ENCODE measurements at places on chromosomes 12 and 14.

- no peak for DNase-seq
Observed at GRCh38 chr12:6312529-6313325, 2.2 kb downstream of the PLEKHG6 start.

- DNase-seq = no peak
Observed at GRCh38 chr14:33110737-33111443, 172.2 kb downstream of the NPAS3 start.

DNA sequence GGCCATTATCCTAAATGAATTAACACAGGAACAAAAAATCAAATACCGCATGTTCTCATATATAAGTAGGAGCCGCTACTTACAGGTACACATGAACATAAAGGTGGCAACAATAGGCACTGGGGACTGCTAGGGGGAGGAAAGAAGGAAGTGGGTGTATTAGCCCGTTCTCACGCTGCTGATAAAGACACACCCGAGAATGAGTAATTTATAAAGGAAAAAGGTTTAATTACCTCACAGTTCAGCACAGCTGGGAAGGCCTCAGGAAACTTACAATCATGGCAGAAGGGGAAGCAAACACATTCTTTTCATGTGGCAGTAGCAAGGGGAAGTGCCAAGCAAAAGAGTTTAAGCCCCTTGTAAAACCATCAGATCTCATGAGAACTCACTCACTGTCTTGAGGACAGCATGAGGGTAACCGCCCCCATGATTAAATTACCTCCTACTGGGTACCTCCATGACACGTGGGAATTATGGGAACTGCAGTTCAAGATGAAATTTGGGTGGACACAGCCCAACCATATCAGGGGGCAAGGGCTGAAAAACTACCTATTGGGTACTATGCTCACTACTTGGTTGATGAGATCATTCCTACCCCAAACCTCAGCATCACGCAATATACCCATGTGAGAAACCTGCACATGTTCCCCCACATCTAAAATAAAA is 16.4 kb upstream of the MIA2 start:
- DNase-seq = no peak

GRCh38 chr12:87120440-87120839 is 864.2 kb upstream of the MGAT4C start:
- DNase-seq = no peak

DNA sequence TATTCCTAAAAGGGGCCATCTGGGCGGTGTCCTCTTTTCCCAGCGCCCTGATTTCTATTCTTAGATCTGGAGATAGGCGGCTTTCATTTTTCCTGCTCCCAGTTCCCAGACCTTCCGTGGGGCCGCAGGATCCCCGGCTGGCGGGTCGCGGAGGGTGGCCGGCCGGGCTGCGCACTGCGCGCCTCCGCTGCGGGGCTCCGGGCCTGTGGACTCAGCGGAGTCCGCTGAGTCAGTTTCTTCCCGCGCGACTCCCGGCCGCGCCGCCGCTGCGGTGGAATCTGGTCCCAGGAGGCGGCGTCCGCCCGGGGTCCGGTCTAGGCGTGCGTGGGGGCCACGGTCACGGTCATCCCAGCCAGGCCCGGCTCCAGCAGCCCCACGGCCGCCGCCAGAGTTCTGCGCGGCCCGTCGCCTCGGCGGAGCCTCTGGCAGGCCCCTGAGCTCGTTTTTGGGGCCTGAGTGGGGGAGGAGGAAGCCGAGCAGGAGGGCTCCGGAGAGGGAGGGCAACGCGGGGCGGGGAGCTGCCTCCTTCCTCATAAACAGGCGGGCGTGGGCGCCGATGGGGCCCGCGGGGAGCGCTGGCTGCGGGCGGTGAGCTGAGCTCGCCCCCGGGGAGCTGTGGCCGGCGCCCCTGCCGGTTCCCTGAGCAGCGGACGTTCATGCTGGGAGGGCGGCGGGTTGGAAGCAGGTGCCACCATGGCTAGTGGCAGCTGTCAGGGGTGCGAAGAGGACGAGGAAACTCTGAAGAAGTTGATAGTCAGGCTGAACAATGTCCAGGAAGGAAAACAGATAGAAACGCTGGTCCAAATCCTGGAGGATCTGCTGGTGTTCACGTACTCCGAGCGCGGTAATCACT is at the start of gene LRRK2:
LRRK2 (plus strand) TSS at position 559 of the 853 bp plus-strand sequence; CDS start at position 694, 135 bp downstream.
- peak; percentile 62 for DNase-seq

DNA sequence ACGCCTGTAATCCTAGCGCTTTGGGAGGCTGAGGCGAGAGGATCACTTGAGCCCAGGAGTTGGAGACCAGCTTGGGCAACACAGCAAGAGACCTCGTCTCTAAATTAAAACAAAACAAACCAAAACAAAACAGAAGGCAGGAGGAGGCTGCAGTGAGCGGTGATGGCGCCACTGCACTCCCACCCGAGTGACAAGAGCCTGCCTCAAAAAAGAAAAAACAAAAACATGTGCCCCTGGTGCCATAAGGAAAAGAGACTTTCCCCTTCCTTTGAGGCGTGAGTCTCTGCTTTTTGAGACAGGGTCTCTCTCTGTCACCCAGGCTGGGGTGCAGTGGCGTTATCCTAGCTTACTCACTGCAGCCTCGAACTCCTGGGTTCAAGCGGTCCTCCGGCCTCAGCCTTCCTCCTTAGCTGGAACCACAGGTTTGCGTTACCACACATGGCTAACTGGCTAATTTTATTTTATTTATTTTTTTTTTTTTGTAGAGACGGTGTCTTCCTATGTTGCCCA is 9.0 kb upstream of the EAPP start:
- DNase-seq = no peak

- DNase-seq = no peak
Observed at GRCh38 chr12:7612851-7613250, 52.9 kb downstream of the APOBEC1 start.

DNA sequence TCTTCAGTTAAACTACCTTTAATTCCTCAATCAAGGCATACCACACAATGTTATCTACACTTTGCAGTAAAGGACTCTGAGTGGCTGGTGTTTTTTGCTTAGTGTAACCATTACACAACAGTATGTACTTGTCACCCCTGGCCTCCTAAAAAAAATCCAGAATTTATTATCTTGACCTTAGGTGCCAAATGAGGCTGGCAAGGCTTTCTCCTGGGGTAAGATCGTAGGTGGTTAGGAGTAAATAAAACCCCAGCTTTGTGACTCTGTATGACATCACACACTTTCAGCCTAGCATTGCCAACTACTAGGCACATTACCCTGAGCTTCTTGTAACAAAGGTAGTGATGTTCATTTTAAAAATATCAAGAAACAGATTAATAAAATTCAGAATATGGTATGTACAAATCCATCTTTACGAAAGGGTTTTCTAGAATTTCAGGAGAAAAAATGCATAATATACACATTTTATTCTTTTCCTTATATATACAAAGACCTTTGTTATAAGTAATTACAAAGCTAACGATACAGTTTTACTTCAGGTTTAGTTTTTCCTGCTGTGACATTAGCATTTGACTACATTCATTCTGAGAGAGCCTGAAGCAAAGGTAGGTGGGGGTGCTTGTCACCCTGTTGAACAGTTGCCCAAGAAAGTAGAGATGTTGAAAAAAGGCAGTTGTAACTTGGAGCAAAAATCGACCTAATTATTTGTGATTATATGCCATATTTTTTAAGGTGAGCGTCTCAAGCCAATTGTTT is 13.5 kb downstream of the TCL1A start:
- DNase-seq = no peak
